ENCODE measurements at places on chromosomes 6 and 20. TPM values are rescaled to one million over a fixed set of nuclear protein-coding genes. Genes with fewer than 3 reads are reported as not detected.
A peak's percentile ranks its signal among the peaks of the same experiment; 100 is the strongest.

DNA sequence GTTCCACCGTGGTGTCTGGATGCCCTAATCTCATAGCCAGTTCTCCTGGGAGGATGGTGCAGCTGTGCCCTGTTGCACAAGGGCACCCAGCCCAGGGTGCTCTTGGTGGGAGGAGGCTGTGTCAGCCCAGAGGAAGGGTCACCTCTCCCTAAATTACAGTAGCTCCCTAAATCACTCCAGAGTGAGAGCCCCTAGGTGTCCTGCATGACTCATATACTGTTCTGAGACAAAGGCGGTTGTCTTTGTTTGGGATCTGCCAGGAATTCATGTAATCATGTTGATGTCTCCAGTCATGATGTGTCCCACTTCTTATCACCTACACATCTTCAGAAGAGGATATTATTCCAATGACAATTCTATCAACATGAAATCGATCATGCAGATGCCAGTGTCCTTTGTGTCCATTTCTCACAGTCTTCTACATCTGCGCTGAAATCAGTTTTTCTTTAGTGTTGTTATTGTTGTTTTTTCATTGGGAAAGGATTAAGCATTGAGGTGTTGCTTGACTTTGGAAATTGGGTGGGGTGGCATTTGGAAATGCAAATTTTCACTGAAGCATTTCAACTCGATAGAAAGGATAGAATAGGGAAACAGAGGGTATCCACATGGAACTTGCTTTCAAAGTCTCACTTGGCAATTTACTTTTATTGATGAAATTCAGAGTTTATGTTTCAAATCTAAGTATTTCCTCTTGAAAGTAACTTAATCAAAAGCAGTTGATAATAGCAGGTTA lies 19.5 kb downstream of the PERP start:
- no peak for DNase-seq

DNA sequence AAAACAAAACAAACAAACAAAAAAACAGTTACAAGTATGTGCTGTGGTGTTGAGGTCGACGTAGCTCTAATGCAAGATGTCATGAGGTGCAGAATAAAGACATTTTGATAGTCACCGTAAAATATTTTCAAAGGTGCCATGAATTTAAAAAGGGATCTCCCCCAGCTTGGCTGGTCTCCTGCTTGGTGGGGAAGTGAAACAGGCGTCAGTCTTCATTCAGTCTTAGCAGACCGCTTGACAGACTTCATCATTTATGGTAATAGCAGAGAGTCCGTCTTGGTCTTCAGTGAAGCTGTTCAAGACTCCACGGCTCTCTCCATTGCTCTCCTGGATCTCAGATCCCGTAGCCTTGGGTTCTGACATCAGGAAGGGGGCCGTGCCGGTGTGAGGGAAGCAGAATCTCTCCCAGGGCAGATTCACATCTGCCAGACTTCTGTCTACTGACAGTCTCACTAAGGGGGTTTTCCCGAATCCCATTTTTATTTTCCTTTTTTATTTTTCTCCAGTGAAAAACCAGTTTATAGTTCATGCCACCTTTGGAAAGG lies 1.6 kb downstream of the SLC24A3 start:
- no peak for DNase-seq

DNA sequence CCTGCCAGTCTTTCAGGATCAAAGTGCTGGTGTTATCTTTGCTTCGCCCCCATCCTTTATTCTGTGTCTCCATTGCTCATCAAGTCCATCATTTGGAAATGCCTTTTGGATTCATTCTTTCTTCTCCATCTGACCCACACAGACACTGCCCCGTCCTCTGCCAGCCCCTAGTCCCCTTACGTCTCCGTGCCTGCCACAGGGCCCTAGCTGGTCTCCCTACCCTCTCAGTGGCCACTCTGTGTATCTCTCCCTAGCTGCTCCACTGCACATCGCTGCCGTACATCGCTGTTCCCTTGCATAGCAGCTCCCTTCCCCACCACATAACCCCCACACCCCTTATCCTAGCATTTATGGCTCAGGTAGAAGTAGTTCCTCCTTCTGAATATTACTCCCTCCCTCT lies 15.7 kb downstream of the PPP1R3G start:
- DNase-seq, result no peak

DNA sequence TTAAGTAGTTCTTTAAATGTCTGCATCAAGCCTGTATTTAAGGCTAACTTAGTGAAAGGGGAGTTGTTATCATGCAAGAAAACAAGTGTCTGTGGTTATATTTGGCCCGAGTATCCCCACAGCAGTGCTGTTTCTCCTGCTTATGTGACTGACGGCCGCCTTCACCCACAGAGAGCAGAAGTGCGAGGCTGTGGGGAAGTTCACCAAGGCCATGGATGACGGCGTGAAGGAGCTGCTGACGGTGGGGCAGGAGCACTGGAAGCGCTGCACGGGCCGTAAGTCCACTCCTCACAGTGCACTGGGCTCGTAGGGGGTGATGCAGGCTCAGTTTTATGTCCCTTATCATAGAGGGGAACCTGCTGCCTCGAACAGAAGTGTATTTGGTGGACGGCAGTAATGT lies 53.2 kb upstream of the SYNJ2 start:
- DNase-seq, result no peak

- peak; percentile 23 for DNase-seq
These were observed 7.3 kb upstream of the ULBP2 start for GRCh38 chr6:149934249-149935156.

GRCh38 chr6:9521152-9521530 lies 893.7 kb downstream of the TFAP2A start:
- no peak for DNase-seq

DNA sequence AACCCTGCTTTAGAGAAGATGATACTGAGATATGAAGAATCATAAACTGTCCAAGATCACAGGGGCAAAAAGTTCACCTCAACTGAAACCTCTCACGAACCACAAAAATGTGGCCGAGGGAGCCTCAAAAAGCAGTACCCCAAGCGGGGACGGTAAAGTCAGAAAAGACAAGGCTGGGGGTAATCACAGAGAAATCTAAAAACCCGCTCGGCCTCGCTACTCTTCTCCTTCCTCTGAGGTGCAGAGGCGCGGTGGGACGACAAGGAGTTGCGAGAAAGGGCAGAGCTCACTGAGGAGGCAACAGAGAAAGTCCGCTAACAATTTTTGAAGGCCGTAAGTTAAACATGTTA lies 356 bp upstream of the IRAK1BP1 start:
- no peak for DNase-seq

DNA sequence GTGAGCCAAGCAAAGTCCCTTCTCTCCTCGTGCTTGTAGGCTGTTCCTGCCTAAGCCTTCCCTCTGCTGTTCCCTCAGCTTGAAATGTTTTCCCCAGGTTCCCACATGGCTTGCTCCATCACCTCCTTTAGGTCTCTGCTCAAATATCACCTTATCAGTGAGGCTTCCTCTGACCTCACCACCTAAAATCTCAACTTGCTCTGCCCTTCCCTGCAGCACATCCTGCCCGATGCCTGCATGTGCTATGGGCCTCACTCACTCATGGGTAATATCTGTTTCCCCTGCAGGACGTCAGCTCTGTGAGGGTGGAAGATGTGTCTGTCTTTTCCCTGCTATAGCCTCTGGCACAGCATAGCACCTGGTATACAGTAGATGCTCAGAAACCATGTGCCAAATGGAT lies 29.9 kb upstream of the FKBP1A start:
- DNase-seq, result no peak

- DNase-seq, result no peak
These were observed 89.7 kb downstream of the PREP start for GRCh38 chr6:105313211-105313610.

DNA sequence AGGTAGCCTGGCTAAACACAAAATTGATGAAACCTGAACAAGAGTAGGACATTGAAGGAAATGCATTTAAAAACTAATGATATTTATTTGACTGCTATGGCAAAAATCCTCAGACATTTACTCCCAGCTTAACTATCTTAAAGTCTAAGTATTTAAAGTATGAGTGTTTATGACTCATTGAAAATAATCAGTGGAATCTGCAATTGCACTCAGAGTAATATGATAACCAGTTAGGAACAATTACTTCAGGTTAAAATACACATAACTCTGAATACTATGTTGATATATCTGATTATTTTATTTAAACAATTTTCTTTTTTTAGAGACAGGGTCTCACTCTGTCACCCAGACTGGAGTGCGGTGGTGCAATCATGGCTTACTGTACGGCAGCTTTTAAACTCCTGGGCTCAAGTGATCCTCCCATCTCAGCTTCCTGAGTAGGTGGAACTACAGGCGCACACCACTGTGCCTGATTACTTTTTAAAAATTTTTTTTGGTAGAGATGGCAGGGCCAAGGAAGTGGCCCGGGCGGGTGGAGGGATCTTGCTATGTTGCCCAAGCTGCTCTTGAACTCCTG lies 43.9 kb downstream of the FILIP1 start:
- no peak for DNase-seq

DNA sequence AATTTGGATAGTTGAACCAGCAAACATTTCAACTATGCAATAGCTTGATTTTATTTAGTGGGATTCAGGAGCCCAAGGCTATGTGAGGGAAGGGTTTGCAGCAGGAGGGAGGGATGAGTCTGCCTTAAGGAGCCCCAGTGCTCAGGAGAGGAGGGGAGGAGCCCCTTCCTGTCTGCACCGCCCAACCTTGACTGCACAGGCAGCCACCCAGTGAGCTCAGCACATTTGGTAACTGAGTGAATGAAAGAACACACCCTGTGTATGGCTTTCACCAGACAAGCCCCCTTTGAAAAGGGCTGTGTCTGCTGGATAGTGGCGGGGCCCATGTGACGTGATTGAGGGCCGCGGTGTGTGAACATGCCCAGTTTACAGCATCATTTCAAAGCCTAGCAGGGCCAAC lies 17.0 kb downstream of the DACT2 start:
- DNase-seq, result no peak

DNA sequence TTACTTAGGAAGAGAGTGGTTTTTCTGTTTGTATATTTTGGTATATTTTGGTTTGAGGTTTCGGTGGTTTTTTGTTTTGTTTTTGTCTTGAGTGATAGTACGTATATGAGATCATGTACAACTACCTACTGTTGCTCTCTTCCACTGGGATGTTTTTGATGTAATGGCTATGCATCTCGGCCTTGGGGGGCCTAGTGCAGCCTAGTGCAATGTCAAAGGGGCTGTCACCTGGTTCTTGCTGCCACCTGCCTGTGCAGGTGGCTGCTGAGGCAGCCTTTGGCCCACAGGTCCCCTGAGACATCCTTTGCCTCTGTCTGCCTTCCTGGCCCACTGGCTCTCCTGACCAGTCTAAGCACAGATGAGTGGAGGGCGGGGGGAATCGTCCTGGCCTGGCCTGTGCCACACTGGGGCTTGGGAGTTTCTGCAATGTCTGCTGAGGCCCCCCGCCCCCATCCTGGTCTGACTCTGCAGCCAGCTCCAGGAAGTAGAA lies 546.6 kb downstream of the CD83 start:
- no peak for DNase-seq

Gene GTSF1L
- not detected for total RNA-seq

Gene BPIFB4
- total RNA-seq, result not detected

Gene SLC4A11
- total RNA-seq, result 4.9 TPM

Gene TMC2
- total RNA-seq, result not detected

Gene SUMO4
- total RNA-seq, result not detected
